ENCODE measurements at places on chromosomes 5 and 9. TPM values are rescaled to one million over a fixed set of nuclear protein-coding genes. Genes with fewer than 3 reads are reported as not detected.
A peak's percentile ranks its signal among the peaks of the same experiment; 100 is the strongest.

DNA sequence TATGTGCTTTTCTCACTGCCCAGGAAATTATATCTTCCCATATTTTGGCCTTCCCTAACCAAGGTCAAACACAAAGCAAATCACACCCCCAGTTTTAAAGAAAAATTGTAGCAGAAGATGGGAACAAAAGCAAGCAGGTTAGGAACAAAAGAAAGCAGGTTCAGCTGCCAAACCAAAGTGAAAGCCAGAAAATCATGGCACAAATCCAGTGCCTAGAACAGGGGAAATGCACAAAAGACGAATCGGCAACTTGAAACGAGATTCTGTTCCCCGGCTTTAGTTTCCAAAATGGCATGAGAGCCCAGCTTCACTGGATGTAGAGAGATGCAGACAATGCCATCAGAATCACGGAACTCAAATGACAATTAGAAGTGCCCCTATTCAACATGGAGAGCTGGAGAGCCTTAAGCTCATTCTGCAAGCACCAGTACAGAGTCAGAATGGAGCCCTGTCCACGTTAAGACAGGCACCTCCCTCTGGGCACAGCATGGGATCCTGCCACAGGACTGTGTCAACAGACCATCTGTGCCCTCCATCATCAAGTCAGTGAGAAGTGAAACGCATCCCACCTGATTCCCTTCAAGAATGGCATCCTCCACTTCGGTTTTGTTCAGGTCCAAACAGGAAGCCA, 13.8 kb downstream of the DNAH5 start:
- DNase-seq = no peak
- H3K4me1 ChIP-seq = no peaks in the 10 kb centered on the region
- H3K27me3 ChIP-seq = peaks cover 2% of the 10 kb centered on the region
- H3K4me3 ChIP-seq = no peak overlapping the region

- H3K27ac ChIP-seq = no peak overlapping the region
- H3K36me3 ChIP-seq = no peaks in the 10 kb centered on the region
- no peak for DNase-seq
- no peaks in the 10 kb centered on the region for H3K27me3 ChIP-seq
- H3K4me1 ChIP-seq = peaks cover 11% of the 10 kb centered on the region
Observed at GRCh38 chr9:79663300-79663699, 91.5 kb downstream of the TLE4 start.

- no peaks in the 10 kb centered on the region for H3K36me3 ChIP-seq
- no peak for DNase-seq
- H3K27ac ChIP-seq = no peak overlapping the region
Observed at GRCh38 chr5:132475987-132476875, 14.3 kb downstream of the IRF1 start.

DNA sequence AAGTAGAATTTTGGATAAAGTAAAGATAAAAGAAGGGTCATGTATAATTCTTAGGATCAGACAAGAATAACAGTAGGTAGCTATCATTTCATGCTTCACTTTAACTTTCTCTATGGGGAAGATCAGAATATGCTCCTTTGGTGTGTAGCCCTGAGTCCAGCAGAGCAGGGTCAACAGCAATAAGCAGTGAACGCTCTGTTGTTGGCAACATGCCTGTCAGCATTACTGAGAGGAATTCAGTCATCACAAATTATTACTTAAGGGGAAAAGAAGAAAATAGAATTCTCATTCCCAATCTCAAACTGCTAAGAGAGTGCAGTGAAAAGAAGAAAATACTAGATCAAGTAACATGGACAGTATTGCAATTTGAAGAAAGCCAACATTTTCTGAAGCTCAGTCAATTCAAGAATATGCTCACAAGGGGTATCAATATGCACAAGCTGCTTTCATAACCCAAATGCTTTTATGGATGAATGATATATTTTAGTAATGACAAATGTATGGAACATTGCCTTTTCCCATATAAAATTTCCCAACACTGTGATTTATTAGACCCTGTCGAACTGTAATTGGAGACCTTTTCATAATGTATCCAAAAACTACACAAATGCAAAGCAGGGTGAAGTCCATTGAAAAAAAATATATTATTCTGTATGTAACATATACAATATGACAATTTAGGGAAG, 1359.4 kb downstream of the EFNA5 start:
- H3K4me3 ChIP-seq = no peak overlapping the region
- H3K27ac ChIP-seq = no peak overlapping the region
- peaks cover 11% of the 10 kb centered on the region for H3K4me1 ChIP-seq
- H3K36me3 ChIP-seq = no peaks in the 10 kb centered on the region
- DNase-seq = peak; percentile 16

GRCh38 chr9:133534346-133535291, at the start of gene ADAMTSL2:
TSS of gene ADAMTSL2 (plus strand) at chr9:133534704. CDS start at chr9:133536713, 2,009 bp downstream.
- H3K4me1 ChIP-seq = no peaks in the 10 kb centered on the region
- no peak within 1 kb of the TSS for H3K27ac ChIP-seq
- peak; percentile 25 for DNase-seq
- H3K36me3 ChIP-seq = no peaks in the 10 kb centered on the region
- no peak within 1 kb of the TSS for H3K4me3 ChIP-seq

DNA sequence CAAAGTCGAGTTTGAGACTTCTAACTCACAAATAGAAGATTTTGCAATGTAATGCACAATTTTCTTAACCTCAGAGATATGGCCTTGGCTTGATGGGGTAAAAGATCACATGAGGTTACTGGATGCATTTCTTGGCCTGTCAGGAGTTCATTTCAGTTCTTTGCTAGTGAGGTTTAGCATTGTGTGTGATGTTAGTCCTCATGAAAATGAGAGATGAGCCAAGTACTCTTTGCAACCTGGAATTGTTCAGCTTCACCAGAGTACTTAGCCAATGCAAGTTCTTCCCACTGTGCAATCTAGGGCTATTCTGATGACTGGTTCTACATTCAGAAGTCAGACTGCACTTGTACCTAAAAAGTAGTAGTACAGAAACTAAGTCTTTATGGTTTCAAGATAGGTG, 24.9 kb downstream of the GNAQ start:
- H3K36me3 ChIP-seq = no peaks in the 10 kb centered on the region
- no peaks in the 10 kb centered on the region for H3K27me3 ChIP-seq
- DNase-seq = no peak
- no peak overlapping the region for H3K27ac ChIP-seq
- peaks cover 38% of the 10 kb centered on the region for H3K4me1 ChIP-seq

DNA sequence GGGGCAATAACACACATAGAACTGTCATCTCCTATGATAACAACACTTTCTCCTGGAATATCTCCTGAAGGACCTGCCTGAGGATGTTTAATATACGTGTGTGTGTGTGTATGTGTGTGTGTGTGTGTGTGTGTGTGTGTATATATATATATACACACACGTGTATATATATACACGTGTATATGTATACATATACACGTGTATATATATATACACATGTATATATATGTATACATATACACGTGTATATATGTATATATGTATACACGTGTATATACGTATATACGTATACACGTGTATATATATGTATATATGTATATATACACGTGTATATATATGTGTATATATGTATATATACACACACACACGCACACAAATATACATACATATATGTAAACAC, 27.5 kb downstream of the CDH18 start:
- no peak overlapping the region for H3K4me3 ChIP-seq
- H3K27ac ChIP-seq = no peak overlapping the region
- no peaks in the 10 kb centered on the region for H3K27me3 ChIP-seq
- DNase-seq = no peak
- no peaks in the 10 kb centered on the region for H3K36me3 ChIP-seq

DNA sequence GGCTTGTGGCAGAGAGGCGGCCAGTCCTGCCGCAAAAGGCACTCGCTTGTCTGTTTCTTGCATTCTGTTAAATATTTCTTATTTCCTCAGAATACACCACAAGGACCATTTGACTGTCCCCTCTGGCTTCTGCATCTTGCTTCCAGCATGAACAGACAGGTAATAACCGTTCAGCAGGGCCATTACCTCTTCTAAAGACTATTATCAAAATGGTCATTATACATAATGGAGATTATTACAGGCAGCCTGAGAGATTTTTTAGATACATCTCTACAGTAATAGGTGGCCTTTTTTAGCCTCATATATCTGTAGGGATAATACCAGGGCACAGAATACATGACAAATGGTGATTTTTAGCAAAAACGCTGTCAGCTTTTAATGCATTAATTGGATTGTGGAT, 382.0 kb downstream of the PSAT1 start:
- no peaks in the 10 kb centered on the region for H3K27me3 ChIP-seq
- no peak overlapping the region for H3K27ac ChIP-seq
- no peaks in the 10 kb centered on the region for H3K4me1 ChIP-seq
- H3K36me3 ChIP-seq = no peaks in the 10 kb centered on the region

MPDZ gene
- 52.3 TPM for total RNA-seq
